Epithelial cell of alveolus of lung (primary cell): ENCODE measurements at places on chromosomes 2 and 18. TPM values are rescaled to one million over a fixed set of nuclear protein-coding genes. Genes with fewer than 3 reads are reported as not detected.

AGAP1 gene
- 8.0 and 13.8 TPM in 2 replicates for total RNA-seq

STRN gene
- 8.1 and 11.3 TPM in 2 replicates for total RNA-seq

STAT4 gene
- 0.64 and 1.9 TPM in 2 replicates for total RNA-seq

MDH1B gene
- 0.26 and 1.3 TPM in 2 replicates for total RNA-seq

IL1R2 gene
- 1.0 and 6.1 TPM in 2 replicates for total RNA-seq

HOXD13 gene
- not detected in 2 replicates for total RNA-seq

PPP4R3B gene
- 32.3 and 47.1 TPM in 2 replicates for total RNA-seq

RESP18 gene
- total RNA-seq = not detected in 2 replicates

CFAP65 gene
- not detected in 2 replicates for total RNA-seq

ALPI gene
- total RNA-seq = not detected in 2 replicates

MALT1 gene
- 11.9 and 12.1 TPM in 2 replicates for total RNA-seq

AUP1 gene
- 73.7 and 74.2 TPM in 2 replicates for total RNA-seq

DYNAP gene
- total RNA-seq = not detected in 2 replicates

DSG1 gene
- not detected in 2 replicates for total RNA-seq

CNDP2 gene
- 31.1 and 58.6 TPM in 2 replicates for total RNA-seq

MCEE gene
- total RNA-seq = 15.4 and 19.6 TPM in 2 replicates

REG1A gene
- not detected in 2 replicates for total RNA-seq

COBLL1 gene
- 0.56 and 4.3 TPM in 2 replicates for total RNA-seq

KCNJ13 gene
- not detected in 2 replicates for total RNA-seq

TNS1 gene
- total RNA-seq = 29.6 and 78.2 TPM in 2 replicates

CDH19 gene
- 0.13 TPM in 1 of 2 replicates, not detected in the other for total RNA-seq

DCDC2C gene
- total RNA-seq = not detected in 2 replicates

ATP6V1C2 gene
- not detected in 2 replicates for total RNA-seq

MLPH gene
- 9.6 and 47.4 TPM in 2 replicates for total RNA-seq

B3GNT7 gene
- total RNA-seq = 0.80 and 1.3 TPM in 2 replicates

INPP5D gene
- total RNA-seq = 0.65 and 1.0 TPM in 2 replicates

C1GALT1C1L gene
- total RNA-seq = 0.39 TPM in 1 of 2 replicates, not detected in the other

SERPINB11 gene
- not detected in 2 replicates for total RNA-seq

TDRD15 gene
- total RNA-seq = not detected in 2 replicates

GNLY gene
- 0.24 TPM in 1 of 2 replicates, not detected in the other for total RNA-seq

FKBP7 gene
- total RNA-seq = 48.4 and 102 TPM in 2 replicates

CCDC148 gene
- under 0.01 TPM in 1 of 2 replicates, not detected in the other for total RNA-seq

ANKRD29 gene
- 0.16 and 2.3 TPM in 2 replicates for total RNA-seq

TMEM182 gene
- total RNA-seq = 2.6 and 2.7 TPM in 2 replicates

EIF4E2 gene
- total RNA-seq = 52.2 and 72.9 TPM in 2 replicates

NMUR1 gene
- total RNA-seq = 0.24 TPM in 1 of 2 replicates, not detected in the other

THADA gene
- 11.8 and 14.7 TPM in 2 replicates for total RNA-seq

CCDC141 gene
- 0.08 TPM in 1 of 2 replicates, not detected in the other for total RNA-seq

PLCL1 gene
- total RNA-seq = 0.65 and 0.88 TPM in 2 replicates

L3MBTL4 gene
- 0.24 and 1.3 TPM in 2 replicates for total RNA-seq

AGXT gene
- not detected in 2 replicates for total RNA-seq

LRP1B gene
- 0.13 and 1.2 TPM in 2 replicates for total RNA-seq

C2orf81 gene
- 0.72 and 2.1 TPM in 2 replicates for total RNA-seq

ANKRD53 gene
- 1.3 and 1.4 TPM in 2 replicates for total RNA-seq

BUB1 gene
- 11.1 and 31.0 TPM in 2 replicates for total RNA-seq

ARHGAP15 gene
- 1.4 and 3.0 TPM in 2 replicates for total RNA-seq

TMEM178A gene
- 0.39 and 1.8 TPM in 2 replicates for total RNA-seq

CNGA3 gene
- not detected in 2 replicates for total RNA-seq

GCG gene
- total RNA-seq = not detected in 2 replicates

THSD7B gene
- total RNA-seq = 0.13 TPM in 1 of 2 replicates, not detected in the other

ALK gene
- total RNA-seq = not detected in 2 replicates

FLACC1 gene
- total RNA-seq = 0.32 TPM in 1 of 2 replicates, not detected in the other

THUMPD2 gene
- total RNA-seq = 4.9 and 10.9 TPM in 2 replicates

PLCD4 gene
- total RNA-seq = 0.13 and 9.3 TPM in 2 replicates

GALNT13 gene
- under 0.01 and 0.78 TPM in 2 replicates for total RNA-seq

GTF2A1L gene
- 0.13 and 1.5 TPM in 2 replicates for total RNA-seq

DNAJC27 gene
- total RNA-seq = 1.4 and 2.1 TPM in 2 replicates

CFAP210 gene
- not detected in 2 replicates for total RNA-seq
